Aortic smooth muscle cell (primary cell): ENCODE measurements at places on chromosomes 5 and 9. TPM values are rescaled to one million over a fixed set of nuclear protein-coding genes. Genes with fewer than 3 reads are reported as not detected.

The TMEM250 gene
- total RNA-seq, result 38.2 and 42.3 TPM in 2 replicates

The PTGDS gene
- 9.8 and 21.8 TPM in 2 replicates for total RNA-seq

The CARD9 gene
- 2.6 and 4.1 TPM in 2 replicates for total RNA-seq

The CTSV gene
- total RNA-seq, result 0.26 and 0.37 TPM in 2 replicates

The NMRK1 gene
- 28.8 and 29.5 TPM in 2 replicates for total RNA-seq

The ZNF79 gene
- 8.6 and 9.2 TPM in 2 replicates for total RNA-seq

The UBQLN1 gene
- 103 and 118 TPM in 2 replicates for total RNA-seq

The SLC4A9 gene
- total RNA-seq, result not detected in 2 replicates

The MUSK gene
- total RNA-seq, result 0.13 and 0.56 TPM in 2 replicates

The FAXDC2 gene
- total RNA-seq, result 9.0 and 13.6 TPM in 2 replicates

The PRDM9 gene
- total RNA-seq, result not detected in 2 replicates

The SPOCK1 gene
- total RNA-seq, result 50.3 and 224 TPM in 2 replicates

The TOR4A gene
- 35.2 and 35.7 TPM in 2 replicates for total RNA-seq

The FLT4 gene
- 0.13 and 0.31 TPM in 2 replicates for total RNA-seq

The AQP3 gene
- total RNA-seq, result 0.26 and 0.56 TPM in 2 replicates

The OR13C2 gene
- total RNA-seq, result not detected in 2 replicates

The PKN3 gene
- total RNA-seq, result 2.8 TPM in 2 replicates

The PLAC8L1 gene
- 0.25 and 0.40 TPM in 2 replicates for total RNA-seq

The ANKRD33B gene
- 10.4 and 10.6 TPM in 2 replicates for total RNA-seq

The SPINK4 gene
- total RNA-seq, result not detected in 2 replicates

The BARHL1 gene
- not detected in 2 replicates for total RNA-seq

The CCNJL gene
- total RNA-seq, result 0.40 and 0.68 TPM in 2 replicates

The SPINK1 gene
- not detected in 2 replicates for total RNA-seq

The C7 gene
- 2.4 and 15.2 TPM in 2 replicates for total RNA-seq
